ENCODE measurements at places on chromosomes 13 and 19.

DNA sequence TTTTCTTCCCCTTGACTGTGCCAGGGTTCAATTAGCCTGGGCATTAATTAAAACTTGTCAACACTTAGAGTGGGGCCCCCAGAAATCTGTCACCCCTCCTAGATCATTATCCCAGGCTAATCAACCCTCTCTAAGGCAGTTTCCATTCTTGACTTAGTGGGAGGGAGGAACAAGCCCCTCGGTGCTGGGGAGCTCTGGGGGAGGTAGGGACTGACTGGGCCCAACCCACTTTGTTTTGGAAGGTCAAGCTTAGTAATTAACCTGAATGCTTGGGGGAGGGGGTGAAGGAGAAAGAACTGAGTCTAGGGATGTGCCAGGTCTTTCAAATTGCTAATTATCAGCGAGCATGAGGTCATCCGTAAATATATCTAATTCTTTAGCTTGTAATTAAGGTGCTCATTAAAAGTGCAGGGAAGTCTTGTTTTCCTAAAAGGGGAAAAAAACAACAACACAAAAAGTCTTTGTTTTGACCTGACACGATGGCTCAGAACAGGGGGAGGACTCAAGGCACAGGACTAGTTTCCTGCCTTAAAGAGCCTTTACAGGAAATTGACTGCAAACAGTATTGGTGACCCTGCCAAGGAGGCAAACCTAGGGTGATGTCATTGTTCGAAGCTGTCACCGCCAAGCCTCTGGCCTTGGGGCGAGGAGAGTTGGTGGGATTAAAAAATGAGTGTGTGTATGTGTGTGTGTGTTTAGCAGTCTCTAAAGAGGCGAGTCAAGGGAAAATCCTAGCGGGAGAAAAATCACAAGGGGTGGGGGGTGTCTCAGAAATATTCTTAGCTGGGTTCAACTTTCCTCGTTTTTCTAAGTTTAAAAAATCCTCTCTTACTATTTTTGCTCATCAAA lies 19.4 kb downstream of the ACTN4 start:
- DNase-seq = no peak

- DNase-seq = peak; percentile 13
Measured at GRCh38 chr13:22271903-22272302, 601.0 kb downstream of the FGF9 start.

DNA sequence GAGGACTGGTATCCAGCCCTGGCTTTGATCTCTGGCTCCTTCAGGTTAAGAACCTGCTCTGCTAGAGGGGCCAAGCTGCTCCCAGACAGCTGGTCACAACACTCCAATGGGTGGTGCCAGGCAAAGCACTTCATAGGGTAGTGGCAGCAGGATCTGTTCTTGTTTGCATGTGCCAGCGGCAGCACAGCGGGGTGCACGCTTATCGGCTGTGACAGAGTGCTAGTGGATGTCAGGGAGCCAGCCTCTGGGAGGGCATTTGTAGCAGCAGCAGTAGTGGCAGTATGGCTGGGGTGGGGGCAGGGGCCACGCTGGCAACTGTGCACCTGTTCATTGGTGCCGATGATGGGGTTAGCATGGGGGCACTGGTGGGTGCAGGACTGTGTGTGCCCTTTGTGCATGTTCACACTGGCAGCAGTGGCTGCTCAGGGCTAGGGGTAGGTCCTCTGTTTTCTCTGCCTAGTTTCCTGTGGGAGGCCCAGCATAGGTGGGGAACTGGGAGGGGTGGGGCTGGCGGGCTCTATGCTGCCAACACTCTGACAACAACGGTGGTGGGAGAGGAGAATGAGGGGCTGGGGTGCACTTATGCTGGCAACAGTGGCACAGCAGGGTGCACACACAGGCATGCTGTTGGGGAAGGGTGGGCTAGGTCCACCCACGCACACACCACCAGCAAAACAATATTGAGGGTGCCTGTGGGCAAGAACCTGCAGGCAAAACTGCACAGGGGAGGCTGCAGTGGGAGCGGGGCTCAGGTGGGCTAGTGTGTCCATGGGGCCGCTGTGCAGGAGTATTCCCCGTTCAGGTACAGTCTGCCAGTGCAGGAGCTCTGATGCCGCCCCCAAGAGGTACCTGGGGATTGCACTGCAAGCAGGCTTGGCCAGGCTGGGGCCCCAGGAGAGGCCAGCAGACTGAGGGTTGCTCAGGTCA lies 19.3 kb downstream of the AP1M1 start:
- DNase-seq = no peak

- peak; percentile 34 for DNase-seq
Measured at GRCh38 chr19:18762125-18763023, 28.7 kb downstream of the COMP start.

GRCh38 chr13:110329798-110330461 lies 22.8 kb downstream of the COL4A2 start:
- DNase-seq = no peak

DNA sequence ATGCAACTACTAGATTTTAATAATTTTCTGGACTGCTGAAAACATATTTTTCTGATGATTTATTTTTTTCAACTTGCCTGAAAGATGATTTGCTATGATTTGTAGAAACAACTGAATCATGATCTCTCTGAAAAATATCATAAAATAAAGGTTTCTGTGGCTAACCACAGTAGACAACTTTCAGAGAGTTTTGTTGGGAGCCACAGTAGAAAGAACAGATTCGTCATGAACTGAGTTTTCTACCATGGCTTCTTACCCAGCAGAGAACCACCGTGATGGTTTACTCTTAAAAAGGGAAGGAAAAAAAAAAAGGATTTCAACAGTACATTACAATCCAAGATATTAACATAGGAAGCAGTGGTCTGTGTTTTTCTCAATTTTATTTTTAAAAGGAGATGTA lies 18.0 kb downstream of the ZAR1L start:
- no peak for DNase-seq
